ENCODE measurements at places on chromosomes 13 and 19.

GRCh38 chr19:44657211-44657921 lies 13.7 kb downstream of the PVR start:
- peak; percentile 69 for DNase-seq

DNA sequence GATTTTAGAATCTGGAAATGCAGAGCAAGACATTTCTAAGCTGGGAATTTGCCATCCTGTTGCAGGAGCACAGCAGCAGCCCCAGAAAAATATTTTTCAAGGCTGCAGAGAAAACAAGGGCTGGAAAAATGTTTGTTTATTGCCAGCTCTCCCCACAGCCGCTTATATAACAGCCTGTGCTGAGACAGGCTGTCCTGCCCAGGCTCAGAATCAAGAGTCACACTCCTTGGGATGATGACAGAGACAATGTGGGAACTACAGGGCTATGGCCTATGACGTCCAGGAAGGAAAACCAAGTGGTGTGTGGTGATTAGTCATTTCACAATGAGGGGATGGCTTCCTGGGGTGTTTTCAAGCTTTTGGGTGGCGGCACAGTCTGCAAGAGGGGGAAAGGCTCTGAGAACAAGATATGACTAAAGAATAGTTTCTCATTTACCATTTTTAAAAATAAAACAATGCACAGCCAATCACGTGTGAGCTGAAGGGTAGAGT lies 136.3 kb upstream of the SERP2 start:
- DNase-seq: no peak

DNA sequence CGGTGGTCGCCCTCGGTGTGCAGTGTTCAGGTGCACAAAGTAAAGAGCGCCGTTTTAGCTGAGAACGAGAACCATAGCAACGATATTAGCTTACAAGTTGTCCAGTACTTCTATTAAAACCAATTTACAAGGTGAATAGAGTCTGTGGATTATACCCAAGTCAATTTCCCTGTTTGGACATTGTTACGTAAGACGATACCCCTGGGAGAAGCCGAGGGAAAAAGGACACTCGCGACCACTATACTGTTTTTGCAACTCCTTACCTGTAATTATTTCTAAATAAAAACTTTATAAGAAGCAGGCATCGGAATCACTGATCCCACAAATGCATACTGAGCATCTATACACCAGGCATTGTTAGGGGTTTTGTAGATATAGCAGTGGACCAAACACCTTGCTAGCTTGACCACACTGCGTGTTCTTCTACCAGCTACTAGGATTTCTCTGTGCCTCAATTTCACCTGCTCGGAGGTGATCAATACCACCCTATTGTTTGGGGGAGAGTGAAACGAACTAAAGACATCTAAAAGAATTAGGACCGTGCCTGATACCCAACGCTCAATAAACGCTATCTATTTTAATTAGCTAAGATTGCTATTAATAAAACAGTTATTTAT lies 488 bp upstream of the EEF2 start:
- DNase-seq: no peak

- DNase-seq: no peak
These were observed 207.0 kb upstream of the ZNF507 start for GRCh38 chr19:32138416-32138815.

GRCh38 chr19:54465426-54466109 lies 2.0 kb upstream of the LENG9 start:
- DNase-seq: no peak

DNA sequence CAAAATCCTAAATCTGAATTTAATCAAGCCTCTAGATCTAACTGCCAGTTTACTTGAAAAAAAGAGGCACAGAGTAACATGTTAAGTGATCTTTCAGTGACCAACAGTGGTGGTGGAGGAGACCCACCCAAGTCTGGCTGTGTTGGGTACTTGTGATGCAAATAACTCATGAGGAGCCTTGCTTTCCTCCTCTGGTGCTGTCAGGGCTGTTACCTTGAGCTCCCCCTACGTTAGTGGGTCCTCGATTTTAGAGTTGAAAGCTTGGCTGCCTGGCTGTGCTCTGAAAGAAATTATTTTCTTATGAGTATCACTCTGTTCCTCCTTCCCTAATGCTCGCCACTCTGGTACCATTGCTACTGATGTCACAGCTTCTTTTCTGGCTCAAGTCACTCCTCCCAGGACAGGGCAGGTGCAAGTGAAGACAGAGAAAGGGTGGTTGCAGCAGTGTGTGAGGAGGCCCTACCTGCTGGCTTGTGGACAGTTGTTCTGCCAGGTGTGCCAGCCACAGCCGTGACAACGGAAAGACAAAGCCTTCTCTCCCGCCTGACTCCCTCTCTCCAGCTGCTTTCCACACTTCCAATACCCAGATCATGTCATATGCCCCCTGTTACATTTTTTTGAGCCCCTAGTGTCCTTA lies 6.5 kb upstream of the SUPT20H start:
- no peak for DNase-seq

DNA sequence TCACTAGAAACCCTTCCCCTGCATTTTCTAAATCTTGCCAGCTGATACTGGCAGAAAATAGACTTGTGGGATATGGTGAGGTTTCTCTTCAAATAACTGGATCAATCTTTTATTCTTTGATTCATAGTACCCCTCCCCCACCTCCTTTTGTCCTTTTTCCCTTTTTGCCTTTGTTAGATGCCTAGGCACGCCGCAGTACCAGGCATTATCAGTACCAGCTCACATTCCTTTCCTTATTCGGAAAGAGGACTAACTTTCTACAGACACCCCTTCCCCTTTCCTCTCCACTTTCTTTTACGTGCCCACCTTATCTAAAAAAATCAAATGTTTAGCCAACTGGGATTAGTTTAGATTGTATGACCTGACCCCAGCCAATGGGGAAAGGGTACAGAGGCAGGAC lies 226.4 kb downstream of the MTUS2 start:
- no peak for DNase-seq

GRCh38 chr13:104301171-104301975 lies 1235.2 kb upstream of the SLC10A2 start:
- no peak for DNase-seq

- no peak for DNase-seq
These were observed 512 bp downstream of the CC2D1A start for GRCh38 chr19:13906521-13906904.

DNA sequence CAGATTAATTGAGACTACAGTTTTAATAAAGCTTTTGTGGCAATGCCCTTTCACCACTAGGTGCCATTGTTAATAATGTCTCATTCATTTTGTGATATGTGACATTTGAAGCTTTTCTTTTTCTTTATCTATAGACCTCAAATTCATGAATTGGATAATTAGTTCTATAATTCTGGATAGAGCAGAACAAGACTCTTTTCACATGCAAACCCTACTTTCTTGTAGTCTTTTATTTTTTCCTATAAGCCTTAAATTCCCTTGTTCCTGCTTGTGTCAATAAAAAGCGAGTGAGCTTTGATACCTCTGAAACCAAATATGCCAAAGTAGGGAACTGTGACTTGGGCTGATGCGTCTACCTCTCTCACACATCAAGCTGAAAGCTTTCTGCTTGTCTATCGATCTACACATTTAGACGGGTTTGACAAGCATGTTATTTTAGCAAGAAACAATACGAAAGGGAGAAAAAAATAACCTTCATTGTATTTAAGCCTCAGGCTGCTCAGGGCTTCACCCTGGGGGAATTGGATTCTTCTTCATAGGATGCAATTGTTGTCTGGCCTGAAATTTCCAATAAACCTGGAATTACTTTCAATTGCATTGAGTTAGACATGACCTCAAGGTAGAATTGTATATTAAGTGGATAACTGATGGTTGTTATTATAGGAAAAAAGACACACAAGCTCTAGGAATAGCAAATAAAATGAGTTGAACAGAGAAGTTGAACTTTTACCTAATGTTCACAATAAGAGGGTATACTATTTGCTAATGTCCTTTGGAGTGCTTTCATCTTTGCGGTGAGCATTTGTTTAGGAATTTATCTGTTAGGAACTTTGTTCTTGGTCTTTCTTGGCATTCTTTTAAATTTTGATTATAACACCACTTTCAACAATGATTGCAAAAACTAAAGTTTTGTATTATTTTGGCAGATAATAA lies 1150.2 kb upstream of the PCDH9 start:
- no peak for DNase-seq

DNA sequence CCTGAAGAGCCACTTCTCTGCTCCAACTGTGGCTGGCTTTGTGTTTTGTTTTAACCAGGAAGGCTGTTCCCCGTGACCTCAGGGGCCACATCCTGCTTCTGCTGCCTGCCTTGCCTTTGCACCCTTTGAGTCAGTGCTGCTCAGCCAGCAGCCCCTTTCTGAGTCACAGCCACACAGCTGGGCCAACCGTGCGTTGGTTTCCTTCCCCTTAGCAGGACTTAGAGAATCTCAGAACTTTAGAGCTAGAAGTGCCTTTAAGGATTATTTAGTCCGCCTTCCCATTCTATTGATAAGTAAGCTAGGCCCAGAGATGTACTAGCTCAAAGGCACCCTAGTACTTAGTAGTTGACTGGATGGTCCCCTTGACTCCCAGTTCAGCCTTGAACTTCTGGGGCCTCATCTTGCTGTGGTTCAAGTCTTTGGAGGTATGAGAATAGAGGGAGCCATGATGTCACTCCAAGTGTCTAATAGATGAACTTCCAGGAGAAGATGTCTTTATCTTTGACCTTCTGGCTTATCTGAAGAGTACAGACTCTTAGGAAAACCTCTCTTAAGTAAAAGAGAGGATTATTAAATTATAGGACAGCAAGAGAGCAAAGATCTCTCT lies 8.0 kb downstream of the RGCC start:
- no peak for DNase-seq

GRCh38 chr19:48726556-48726955 lies 7.0 kb upstream of the MAMSTR start:
- DNase-seq: no peak

DNA sequence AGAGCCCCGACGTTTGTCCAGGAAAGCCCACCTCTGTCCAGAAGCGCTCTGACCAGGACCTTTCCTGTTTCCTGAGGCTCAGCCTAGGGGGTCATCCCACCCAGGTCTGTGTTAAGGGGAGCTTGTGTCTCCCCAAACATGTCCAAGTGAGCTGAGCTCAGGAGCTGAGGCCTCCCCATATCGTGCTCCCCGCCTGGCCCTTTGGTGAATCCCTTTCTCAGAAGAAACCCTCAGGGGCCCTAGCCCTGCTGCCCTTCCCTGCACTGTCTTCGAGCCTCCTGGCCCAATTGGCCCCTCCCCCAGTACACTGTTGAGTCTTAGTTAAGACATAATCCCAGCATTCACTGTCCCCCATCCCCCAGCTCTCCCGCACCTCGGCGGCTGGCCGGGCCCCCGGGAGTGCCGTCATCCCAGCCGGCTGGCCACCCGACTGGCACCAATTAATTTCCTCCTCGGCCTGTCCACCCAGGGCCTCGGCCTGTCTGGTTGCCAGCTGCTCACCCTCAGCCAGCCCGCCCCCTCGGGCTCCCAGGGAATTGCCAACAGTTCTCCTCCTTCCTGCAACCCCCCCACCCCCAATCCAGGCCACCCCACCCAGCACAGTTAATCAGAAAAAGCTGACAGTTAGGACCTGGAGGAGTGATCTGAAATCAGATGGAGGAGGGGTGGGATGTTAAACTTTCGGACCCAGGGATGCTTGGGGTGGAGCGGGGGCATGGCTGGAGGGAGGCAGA lies 13.6 kb downstream of the IER2 start:
- DNase-seq: peak; percentile 85

DNA sequence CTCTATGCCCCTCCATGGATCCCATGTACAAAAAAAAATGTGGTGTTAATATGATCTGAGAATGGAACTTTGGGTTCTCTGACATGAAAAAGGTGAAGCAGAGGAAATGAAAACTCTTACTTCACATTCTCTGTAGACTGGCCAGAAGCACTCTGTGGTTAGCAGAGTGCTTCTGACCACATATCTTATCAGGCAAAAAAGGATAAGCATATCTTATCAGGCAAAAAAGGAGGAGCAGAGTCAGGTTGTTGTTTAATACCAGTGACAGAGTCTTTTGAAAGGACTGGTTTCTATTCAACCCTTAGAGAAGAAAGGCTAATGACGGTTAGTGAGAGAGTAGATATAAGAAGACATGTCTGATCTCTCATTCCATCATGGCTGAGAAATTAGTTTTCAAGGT lies 1404.8 kb downstream of the SLITRK1 start:
- DNase-seq: no peak

GRCh38 chr19:17553256-17553655 lies 2.2 kb upstream of the COLGALT1 start:
- peak; percentile 90 for DNase-seq

GRCh38 chr13:40446365-40446764 lies 220.1 kb downstream of the FOXO1 start:
- DNase-seq: peak; percentile 20

DNA sequence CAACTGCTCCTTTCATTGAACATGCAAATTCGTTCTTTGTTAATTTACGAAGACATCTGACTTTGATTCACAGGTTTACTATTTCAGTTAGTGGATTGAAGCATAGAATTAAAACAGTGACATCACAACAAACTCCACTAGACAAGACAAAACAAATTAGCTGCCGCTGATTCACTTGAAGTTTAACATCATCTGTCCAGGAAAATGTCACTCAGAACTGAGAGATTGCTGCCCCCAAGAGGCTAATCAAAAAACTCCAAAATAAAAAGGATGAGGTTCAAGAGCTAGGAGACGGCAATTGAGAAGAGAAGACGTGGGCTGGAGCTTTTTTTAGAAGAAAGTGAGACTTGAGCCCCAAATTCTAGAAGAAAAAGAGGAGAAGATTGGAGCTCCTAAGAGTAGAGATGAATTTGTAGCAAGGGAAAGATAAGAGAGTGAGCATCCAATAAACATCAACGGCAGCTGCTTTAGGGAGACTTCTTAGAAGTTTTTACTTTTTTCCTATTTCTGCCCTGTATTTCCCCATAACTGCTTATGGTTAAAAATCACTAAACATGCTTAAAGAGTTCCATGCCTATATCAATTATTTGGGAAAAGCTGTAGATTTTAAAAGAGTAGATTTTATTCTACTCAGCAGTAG lies 40.8 kb upstream of the TPP2 start:
- DNase-seq: peak; percentile 20

- DNase-seq: no peak
These were observed 152.6 kb downstream of the KDM4B start for GRCh38 chr19:5121266-5122120.

- no peak for DNase-seq
These were observed 28.4 kb downstream of the DIAPH3 start for GRCh38 chr13:60135344-60135743.
